ENCODE measurements at places on chromosomes 7 and 10.

GRCh38 chr7:131225619-131226513, 101.8 kb upstream of the MKLN1 start:
- DNase-seq, result no peak

DNA sequence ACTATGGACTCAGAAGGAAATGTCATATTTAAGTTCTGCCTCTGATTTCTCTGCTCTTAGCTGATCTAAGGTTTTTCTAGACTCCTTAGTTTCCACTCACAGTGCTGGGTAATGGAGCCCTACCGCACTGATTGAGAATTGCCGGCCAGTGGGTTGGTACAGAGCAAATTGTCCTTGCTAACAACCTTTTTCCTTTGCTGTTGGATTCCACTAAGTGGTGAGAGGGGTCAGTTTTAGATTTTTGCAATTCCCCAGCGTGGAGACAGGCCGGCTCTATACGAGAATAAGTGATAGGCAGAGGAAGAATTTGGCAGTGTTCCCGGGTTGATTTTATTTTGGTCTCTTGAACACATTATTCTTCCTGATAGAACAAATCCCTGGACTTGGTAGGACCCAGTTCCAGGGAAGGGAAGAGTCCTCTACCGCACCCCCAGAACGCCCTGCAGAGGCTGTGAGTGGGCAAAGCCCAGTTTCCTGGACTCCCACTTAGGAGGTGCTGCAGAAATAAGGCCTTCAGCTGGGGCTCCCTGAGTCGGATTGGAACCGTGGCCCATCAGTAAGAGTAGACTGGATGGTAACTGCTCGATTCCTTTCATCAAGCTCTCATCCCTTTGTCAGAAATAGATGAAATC, 3.0 kb upstream of the NRP1 start:
- DNase-seq, result no peak

GRCh38 chr7:44196450-44196872, 4.3 kb upstream of the YKT6 start:
- DNase-seq, result no peak

- peak; percentile 46 for DNase-seq
Measured at GRCh38 chr7:143299840-143300239, 11.7 kb downstream of the CASP2 start.

GRCh38 chr7:129188892-129189660, 643 bp downstream of the SMO start:
- no peak for DNase-seq

- DNase-seq, result no peak
Measured at GRCh38 chr10:97907830-97908229, 58.2 kb downstream of the GOLGA7B start.

DNA sequence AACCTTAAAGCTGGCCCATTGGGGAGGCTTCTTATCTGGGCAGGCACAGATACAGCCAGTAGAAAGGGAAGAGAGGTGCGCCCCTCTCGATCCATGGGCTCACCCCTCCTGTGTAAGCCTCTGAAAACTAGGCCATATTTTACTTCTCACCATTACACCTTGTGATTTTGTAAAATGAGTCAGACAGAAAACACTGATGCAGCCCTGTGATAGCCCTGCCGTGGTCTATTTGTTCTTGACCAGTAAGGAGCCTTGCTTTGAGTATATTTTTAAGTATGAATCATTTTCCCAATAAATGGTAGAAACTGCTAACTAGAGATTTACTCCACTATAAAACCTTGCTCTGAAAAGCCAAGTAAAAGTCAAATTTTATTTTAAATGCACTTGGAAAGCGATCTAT, 329.8 kb upstream of the MBL2 start:
- DNase-seq, result no peak

GRCh38 chr7:136183981-136184380, 206.8 kb upstream of the MTPN start:
- no peak for DNase-seq

DNA sequence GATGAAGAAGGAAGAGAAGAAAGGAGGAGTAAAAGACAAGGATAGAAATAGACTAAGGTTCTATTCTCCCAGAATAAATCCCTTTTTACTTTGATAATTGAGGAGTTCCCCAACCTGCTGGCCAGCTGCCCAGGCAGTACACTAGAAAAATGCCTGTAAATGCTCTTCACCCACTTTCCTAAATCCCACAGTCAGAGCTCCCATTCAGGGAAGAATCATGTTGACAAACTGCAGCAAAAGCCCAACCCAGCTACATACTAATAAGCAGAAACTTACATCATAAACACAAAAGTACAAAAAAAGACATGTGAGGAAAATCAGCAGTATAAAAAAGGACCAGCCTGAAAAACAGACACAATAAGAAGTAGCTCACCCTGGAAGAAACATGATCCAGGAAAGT, 15.8 kb upstream of the KDM7A start:
- no peak for DNase-seq

DNA sequence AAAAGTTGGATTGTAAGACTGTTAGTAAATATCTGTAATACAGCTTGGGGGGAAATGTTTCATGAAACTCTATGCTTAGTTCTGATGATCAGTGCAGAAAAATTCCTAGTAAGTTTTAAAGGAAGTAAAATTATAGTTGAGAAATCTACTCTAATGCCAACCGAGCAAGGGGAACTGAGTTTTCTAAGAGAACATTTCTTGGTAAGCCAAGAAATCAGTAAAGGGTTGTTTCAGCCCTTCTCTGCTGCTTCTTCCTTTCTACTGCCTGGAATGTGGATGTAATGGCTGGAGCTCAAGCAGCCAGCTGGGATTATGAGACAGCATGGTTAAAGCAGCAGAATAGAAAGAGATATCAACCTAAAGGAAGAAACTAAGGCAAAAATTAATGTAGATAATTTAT, 15.9 kb upstream of the AKR1B1 start:
- no peak for DNase-seq

DNA sequence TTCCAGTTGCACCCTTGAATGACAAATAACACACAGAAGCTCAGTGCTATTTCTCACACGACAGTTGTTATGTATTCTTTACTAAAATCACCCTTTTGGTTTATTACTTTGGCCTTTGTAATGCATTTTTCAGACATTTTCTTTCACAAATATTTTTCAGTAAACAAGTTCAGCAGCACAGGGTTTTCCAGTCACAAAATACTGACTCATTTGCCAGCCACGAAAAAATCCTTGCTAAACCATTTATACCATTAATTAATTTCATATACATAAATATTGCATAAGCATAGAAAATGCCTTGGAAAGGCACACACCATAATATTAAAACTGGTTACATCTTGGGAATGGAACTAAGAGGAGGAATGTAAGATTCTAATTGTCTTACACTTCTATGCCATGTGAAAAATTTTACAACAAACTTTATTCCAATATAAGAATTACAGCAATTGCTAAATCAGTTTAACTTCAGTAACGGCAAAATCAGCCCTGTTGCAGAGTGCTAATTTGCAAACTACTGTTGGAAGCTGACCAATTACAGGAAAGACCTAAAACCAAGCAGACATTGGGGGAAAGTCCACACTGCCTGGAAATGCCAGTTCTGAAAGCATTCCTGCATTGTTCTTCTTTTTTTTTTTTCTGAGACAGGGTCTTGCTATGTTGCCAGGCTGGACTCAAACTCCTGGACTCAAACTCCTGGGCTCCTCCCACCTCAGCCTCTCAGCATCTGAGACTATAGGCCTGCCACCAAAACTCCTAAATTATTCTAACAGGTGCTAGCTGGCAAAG, 31.6 kb upstream of the PBLD start:
- DNase-seq, result no peak

DNA sequence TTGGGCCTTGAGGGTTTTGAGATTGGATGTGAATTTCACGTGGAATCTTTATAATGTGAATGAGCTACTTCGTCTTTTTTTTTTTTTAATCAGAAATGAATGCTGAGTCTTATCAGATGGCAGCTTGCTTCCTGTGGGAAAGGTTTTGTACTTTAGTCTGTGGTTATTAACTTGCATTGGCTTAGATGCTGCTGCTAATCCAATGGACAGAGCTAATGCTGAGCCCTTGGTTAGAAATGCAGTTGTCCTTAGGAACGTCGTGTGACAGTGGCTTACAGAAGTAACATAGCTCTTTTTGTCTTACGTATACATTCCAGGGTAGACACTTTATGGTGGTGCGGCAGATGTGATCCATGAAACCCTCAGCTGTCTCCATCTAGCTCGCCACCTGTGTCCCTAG, 32.8 kb downstream of the ADCY1 start:
- DNase-seq, result no peak

GRCh38 chr10:130340816-130341215, 204.6 kb downstream of the GLRX3 start:
- DNase-seq, result no peak

Measured in activated T-cell treated with anti-CD3 and anti-CD28 coated beads for 48 hours (primary cell).